ENCODE measurements at places on chromosomes 5 and 9.

GRCh38 chr5:36305571-36306326, 4.0 kb upstream of the RANBP3L start:
- H3K27ac ChIP-seq = no peak overlapping the region
- peaks cover 2% of the 10 kb centered on the region for H3K4me1 ChIP-seq
- no peak for DNase-seq
- no peaks in the 10 kb centered on the region for H3K27me3 ChIP-seq
- no peak overlapping the region for H3K4me3 ChIP-seq

DNA sequence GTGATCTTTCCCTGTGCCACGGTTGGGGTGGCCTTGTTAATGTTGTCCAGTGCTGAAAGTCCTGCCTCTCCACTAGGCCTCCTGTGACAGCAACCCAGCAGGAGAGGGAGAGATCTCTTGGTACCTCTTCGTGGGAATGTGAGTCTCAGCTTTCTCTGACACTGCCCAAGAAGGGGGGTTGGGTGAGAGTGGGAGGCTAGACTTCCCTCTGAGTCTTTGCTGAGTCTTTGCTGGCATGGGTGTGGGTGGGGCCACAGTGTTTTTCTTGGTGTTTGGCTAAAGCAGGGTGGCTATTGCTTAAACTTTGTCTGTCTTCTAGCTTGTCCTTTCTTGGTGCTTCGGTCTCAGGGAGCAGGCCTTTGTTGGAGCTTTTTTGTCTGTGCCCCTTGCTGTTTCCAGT, 145.6 kb downstream of the GNA14 start:
- no peaks in the 10 kb centered on the region for H3K27me3 ChIP-seq
- H3K4me3 ChIP-seq = no peak overlapping the region
- peaks cover 5% of the 10 kb centered on the region for H3K4me1 ChIP-seq
- no peak overlapping the region for H3K27ac ChIP-seq

- H3K27me3 ChIP-seq = no peaks in the 10 kb centered on the region
- no peak overlapping the region for H3K27ac ChIP-seq
- H3K4me1 ChIP-seq = no peaks in the 10 kb centered on the region
- H3K36me3 ChIP-seq = no peaks in the 10 kb centered on the region
- no peak overlapping the region for H3K4me3 ChIP-seq
These were observed 8.8 kb downstream of the ATP10B start for GRCh38 chr5:160843240-160843639.

DNA sequence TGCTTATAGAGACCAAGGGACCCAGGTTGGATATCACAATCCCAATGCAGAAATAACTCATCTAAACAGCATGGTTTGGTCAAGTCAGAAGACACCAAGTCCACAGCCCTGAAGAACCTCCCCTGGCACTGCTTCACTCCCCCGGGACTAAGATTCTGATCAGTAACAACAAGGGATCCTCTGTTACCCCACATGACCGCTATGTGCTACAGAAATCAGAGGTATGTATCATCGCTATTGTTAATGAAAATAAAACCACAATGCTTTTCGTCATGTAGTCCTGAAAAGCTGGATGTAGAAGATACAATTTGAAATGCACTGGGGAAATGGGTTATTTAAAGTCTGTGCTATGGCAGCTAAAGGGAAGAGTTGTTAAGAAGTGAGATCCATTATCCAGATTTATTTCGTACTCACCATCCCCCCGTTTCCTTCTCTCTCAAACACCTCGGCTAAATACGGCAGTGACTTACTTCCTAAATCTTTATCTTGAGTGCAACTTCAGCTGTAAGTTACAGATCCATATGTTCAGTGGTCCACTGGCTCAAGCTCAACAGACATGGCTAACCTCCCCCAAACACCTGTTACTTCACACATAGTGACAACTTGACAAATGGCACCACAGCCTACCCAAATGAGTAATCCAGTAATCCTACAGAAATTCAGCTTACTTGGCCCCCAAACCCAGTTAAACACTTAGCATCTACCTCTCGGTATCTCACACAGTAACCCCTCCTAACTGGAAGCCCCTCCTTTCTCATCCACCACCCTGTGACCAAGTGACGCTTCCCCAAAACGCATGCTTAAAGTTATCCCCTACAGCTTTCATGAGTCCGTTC, 129.2 kb downstream of the MYO10 start:
- no peaks in the 10 kb centered on the region for H3K36me3 ChIP-seq
- H3K27me3 ChIP-seq = no peaks in the 10 kb centered on the region
- H3K4me3 ChIP-seq = no peak overlapping the region
- H3K27ac ChIP-seq = no peak overlapping the region
- DNase-seq = no peak

- H3K4me1 ChIP-seq = no peaks in the 10 kb centered on the region
- no peak for DNase-seq
- no peaks in the 10 kb centered on the region for H3K27me3 ChIP-seq
These were observed 91.9 kb upstream of the PTPRD start for GRCh38 chr9:10704720-10705119.

DNA sequence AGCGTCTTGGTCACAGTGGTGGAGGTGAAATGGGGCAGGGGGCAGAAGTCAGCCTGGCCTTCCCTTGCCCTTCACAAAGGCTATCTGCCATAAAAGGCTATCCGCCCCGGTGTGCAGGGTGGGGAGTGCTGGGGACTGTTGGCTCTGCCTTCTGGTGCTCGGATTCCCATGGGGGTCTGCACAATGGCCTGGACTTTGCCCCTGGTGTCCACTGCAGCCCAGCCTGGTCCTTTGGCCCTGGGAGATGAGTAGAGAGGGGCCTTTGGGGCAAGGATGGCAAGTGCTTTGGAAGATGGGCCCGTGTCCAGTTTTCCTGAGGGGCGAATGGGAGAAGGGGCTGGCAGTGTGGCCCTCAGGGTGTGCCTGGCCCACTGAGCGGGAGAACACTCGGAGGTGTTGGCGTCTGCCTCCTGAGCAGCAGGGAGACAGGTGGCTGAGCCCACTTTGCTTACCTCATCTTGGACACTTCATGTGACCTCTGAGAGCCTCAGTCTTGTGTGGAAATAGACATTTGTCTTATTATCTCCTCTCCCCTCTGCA, 69.9 kb downstream of the HSPA4 start:
- H3K4me3 ChIP-seq = no peak overlapping the region
- no peaks in the 10 kb centered on the region for H3K27me3 ChIP-seq
- no peaks in the 10 kb centered on the region for H3K4me1 ChIP-seq
- no peaks in the 10 kb centered on the region for H3K36me3 ChIP-seq

GRCh38 chr5:156540491-156540890, 213.5 kb downstream of the SGCD start:
- H3K27ac ChIP-seq = no peak overlapping the region
- H3K4me3 ChIP-seq = no peak overlapping the region
- H3K36me3 ChIP-seq = no peaks in the 10 kb centered on the region
- peaks cover 2% of the 10 kb centered on the region for H3K4me1 ChIP-seq
- H3K27me3 ChIP-seq = no peaks in the 10 kb centered on the region
- no peak for DNase-seq

DNA sequence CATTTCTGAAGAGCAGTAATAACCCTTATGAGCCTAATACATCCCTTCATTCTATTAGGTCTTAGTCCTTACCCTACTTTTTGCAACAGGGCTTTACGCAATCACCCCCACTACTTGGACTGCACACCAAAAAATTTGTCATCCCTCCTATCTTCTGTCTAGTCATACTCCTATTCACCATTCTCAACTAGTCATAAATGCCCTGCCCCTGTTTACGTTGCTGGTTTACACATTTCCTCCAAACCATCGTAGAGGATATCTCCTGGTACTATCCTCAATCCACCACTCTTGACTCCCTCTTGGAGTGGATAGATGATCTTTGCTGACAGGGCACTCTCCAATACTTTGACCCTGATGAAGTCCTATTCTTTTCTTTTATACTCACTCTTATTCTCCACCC, 98.2 kb upstream of the CCNG1 start:
- H3K36me3 ChIP-seq = no peaks in the 10 kb centered on the region
- H3K4me3 ChIP-seq = no peak overlapping the region
- no peaks in the 10 kb centered on the region for H3K27me3 ChIP-seq
- no peak overlapping the region for H3K27ac ChIP-seq
- DNase-seq = no peak
- no peaks in the 10 kb centered on the region for H3K4me1 ChIP-seq

GRCh38 chr5:42798284-42799240, 13.1 kb downstream of the SELENOP start:
- H3K4me3 ChIP-seq = no peak overlapping the region
- no peaks in the 10 kb centered on the region for H3K36me3 ChIP-seq
- H3K27me3 ChIP-seq = no peaks in the 10 kb centered on the region
- no peak overlapping the region for H3K27ac ChIP-seq
- no peaks in the 10 kb centered on the region for H3K4me1 ChIP-seq
- DNase-seq = no peak

- no peaks in the 10 kb centered on the region for H3K27me3 ChIP-seq
- no peak overlapping the region for H3K27ac ChIP-seq
- no peak overlapping the region for H3K4me3 ChIP-seq
- no peaks in the 10 kb centered on the region for H3K36me3 ChIP-seq
- H3K4me1 ChIP-seq = no peaks in the 10 kb centered on the region
- no peak for DNase-seq
These were observed 223.4 kb upstream of the PRR16 start for GRCh38 chr5:120240706-120241105.

DNA sequence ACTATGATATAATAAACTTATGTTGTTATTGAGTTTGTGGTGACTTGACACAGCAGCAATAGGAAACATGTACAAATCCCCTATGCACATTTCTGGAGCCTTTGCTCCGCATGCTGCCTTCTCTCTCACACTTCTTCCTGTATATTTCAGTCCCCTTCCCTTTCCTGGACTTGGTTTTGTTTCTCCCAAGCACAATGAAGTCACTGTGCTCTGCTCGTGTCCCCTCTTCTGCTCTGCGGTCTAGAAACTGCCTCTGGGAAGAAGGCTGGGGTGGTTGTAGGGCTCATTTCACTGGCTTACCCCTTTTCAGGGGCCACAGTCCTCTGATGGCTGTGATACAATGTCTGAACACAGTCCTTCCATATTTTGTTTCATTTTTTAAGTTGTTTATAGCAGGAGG, 15.7 kb upstream of the FGD3 start:
- no peaks in the 10 kb centered on the region for H3K36me3 ChIP-seq
- H3K4me3 ChIP-seq = no peak overlapping the region
- DNase-seq = no peak
- H3K27me3 ChIP-seq = no peaks in the 10 kb centered on the region
- H3K4me1 ChIP-seq = no peaks in the 10 kb centered on the region

- DNase-seq = no peak
- H3K27me3 ChIP-seq = no peaks in the 10 kb centered on the region
- no peaks in the 10 kb centered on the region for H3K36me3 ChIP-seq
- H3K27ac ChIP-seq = no peak overlapping the region
These were observed 6.6 kb downstream of the ANKDD1B start for GRCh38 chr5:75617736-75618352.

DNA sequence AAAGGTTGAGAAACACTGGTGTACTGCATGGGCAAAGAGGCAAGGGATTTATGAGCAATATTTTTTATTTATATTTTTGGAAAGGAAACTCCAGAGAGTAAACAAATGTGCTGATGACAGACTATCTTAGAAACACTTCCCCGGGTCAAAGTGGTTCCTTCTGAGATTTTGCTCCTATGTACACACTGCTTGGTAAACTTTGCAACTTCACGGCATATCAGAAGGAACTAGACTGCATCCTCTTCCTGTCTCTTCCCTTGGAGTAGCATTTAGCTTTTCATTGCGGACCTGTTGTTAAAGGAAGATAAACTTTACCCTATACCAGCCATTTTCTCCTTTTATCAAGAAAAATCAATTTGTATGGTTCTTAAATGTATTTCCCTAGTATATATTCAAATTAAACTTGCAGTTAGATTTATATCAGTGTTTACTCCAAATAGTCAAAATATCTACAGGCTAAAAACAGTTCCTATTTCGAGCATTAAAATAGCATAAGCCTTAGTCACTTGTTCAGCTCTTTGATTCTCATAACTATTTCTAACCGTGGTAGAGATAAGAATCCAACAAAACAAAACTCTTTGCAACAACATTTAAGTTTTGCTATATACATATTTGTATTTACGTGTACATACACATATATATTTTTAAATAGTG, 48.0 kb upstream of the LRRC19 start:
- H3K4me1 ChIP-seq = no peaks in the 10 kb centered on the region
- no peaks in the 10 kb centered on the region for H3K27me3 ChIP-seq
- no peak overlapping the region for H3K27ac ChIP-seq
- peaks cover 42% of the 10 kb centered on the region for H3K36me3 ChIP-seq
- no peak overlapping the region for H3K4me3 ChIP-seq
- no peak for DNase-seq

GRCh38 chr9:10005206-10005605, 607.6 kb downstream of the PTPRD start:
- H3K27me3 ChIP-seq = no peaks in the 10 kb centered on the region
- H3K4me1 ChIP-seq = no peaks in the 10 kb centered on the region
- H3K27ac ChIP-seq = no peak overlapping the region
- H3K36me3 ChIP-seq = no peaks in the 10 kb centered on the region
- no peak overlapping the region for H3K4me3 ChIP-seq
- DNase-seq = no peak

- no peak for DNase-seq
- H3K4me3 ChIP-seq = no peak overlapping the region
- H3K27me3 ChIP-seq = no peaks in the 10 kb centered on the region
- H3K27ac ChIP-seq = no peak overlapping the region
- H3K4me1 ChIP-seq = no peaks in the 10 kb centered on the region
- H3K36me3 ChIP-seq = no peaks in the 10 kb centered on the region
These were observed 91.5 kb downstream of the ADAMTS6 start for GRCh38 chr5:65390208-65390607.

GRCh38 chr5:110836851-110837250, 98.0 kb downstream of the SLC25A46 start:
- no peaks in the 10 kb centered on the region for H3K4me1 ChIP-seq
- no peaks in the 10 kb centered on the region for H3K27me3 ChIP-seq
- H3K36me3 ChIP-seq = no peaks in the 10 kb centered on the region
- H3K27ac ChIP-seq = no peak overlapping the region
- H3K4me3 ChIP-seq = no peak overlapping the region

DNA sequence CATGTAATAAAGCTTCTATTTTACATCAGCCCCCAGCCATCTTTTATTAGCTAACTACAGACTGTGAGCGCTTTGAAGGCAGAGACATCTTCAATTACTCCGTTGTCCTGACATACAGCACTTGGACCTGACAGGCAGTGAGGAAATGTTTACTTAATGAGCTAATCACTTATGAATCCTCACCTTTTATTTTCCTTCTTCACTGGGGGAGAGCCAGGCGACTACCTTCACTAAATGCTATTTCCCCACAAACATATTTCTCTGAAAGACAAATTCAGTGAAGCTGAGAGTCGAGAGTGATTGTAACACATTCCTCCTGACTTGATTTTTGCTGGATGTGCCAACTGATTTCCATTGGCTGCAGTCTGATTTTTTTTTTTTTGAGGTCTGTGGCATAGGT, 192.1 kb upstream of the CLINT1 start:
- no peak for DNase-seq
- no peaks in the 10 kb centered on the region for H3K4me1 ChIP-seq
- no peaks in the 10 kb centered on the region for H3K27me3 ChIP-seq
- H3K36me3 ChIP-seq = no peaks in the 10 kb centered on the region
- H3K4me3 ChIP-seq = no peak overlapping the region
- H3K27ac ChIP-seq = no peak overlapping the region
